CD4-positive, alpha-beta T cell (primary cell): ENCODE measurements at places on chromosomes 3 and 15. TPM values are rescaled to one million over a fixed set of nuclear protein-coding genes. Genes with fewer than 3 reads are reported as not detected.

GRCh38 chr15:93515256-93516051 lies 426.4 kb upstream of the RGMA start:
- DNase-seq = no peak

The HDC gene
- total RNA-seq = not detected

DNA sequence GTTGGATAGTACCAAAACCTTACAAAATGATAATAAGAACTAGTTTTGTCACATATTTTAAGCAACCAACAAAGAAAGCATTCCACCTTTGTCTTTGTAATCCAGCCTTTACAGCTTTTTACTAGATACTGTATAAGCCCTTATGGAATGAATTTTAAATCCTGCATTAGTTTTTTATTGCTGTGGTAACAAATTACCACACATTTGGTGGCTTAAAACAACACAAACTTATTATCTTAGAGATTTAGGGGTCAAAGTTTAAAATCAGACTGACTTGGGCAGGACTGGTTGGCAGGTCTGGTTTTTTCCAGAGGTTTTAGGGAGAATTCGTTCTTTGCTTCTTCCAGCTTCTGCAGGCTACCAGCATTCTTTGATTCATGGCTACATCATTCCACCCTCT lies 108.5 kb upstream of the NLGN1 start:
- DNase-seq = no peak

The GRAMD2A gene
- total RNA-seq = not detected

GRCh38 chr3:169952045-169952444 lies 14.6 kb upstream of the SEC62 start:
- DNase-seq = no peak

DNA sequence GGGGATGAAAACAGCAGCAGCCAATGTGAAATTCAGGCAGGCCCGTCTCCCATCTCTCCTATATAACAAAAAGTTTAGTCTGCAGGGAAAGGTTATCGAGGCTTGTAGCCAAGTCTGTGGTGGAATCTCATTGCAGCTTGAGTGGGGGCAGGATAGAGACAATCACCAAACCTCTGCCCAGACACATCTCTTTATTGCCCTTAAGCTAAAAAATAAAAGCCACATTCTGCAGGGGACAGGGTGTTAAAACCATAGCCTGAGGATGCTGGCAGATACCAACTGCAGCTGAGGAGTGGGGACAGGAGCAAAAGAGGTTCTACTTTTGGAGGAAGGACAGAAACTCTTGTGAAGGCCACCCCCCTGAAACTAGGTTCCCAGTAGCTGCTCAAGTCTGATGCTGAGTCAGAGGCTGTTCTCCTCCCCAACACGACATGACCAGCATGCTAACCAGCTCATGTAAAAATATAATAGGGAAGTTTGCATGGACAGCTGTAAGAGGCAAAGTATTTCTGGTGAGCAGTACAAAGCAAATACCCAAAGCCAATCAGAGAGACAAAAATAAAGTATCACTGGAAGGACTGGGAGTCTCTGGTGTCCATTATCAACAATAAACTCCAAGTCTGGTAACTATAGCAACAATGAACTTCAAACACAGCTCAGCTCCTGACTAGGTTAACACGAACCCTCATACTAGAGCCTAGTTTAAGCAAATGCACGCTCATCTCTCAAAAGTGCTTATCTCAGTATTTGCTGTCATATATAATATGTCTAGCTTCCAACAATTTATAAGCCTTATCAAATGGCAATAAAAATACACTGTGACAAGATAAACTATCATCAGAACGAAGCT lies 362.2 kb upstream of the SLCO3A1 start:
- no peak for DNase-seq

DNA sequence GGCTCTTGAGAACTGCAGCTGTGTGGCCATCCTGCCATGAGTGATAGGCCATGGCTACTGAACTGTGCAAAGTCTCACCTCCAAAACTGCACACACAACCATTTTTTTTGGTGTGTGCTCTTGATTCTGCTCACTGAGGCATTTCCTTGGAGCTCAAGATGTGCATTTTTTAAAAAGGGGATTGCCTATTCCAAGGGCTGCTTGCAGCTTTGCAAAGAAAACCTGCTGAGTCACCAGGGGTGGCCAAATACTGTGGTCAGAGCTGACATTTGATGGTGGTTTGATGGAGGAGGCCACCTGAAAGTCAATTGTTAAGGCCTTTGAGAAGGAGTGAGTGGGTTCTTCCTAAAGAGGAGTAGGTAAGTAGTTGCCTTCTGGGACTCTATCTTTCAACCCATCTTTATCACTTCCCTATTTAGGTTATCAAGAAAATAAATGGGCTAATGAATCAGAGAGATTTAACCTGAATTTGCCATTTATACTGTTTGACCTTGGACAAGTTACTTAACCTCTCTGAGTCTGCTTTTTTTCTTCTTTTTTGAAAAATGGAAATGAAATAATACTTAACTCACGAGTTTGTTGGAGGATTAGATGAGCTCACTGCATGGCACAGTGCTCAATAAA lies 87.9 kb downstream of the CHST2 start:
- no peak for DNase-seq

The LRRC15 gene
- not detected for total RNA-seq

DNA sequence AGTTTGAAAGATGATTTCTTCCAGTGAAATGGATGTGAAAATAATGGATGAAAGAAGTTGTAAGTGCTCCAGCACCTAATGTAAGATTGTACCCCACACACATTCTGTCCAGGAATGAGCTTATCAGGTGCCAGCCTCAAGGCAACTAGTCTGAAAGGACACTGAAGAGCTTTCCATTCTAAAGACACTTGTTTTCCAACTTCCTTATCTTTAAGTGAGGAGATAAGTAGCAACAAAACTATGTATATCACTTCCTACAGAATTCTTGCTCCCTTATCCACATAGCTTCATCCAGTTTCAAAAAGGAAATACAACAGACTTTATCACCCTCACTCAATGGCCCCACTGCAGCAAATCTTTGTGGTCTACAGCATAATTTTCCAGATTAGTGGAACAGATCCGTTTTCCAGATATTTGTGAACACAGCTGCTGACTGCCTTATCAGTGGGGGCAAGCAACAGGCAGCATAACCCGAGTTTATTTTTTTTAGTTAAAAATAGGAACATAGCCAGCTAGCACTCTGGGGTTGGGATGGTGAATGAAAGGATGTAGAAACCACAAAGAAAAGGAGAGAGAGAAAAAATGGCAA lies 60.6 kb downstream of the CD200R1L start:
- no peak for DNase-seq

The FSIP1 gene
- 0.22 TPM for total RNA-seq

The CCR1 gene
- 0.34 TPM for total RNA-seq

- no peak for DNase-seq
Measured at GRCh38 chr3:42500091-42500490, 2.4 kb upstream of the VIPR1 start.

The STX19 gene
- not detected for total RNA-seq

The TRH gene
- total RNA-seq = not detected

GRCh38 chr3:102301155-102301880 lies 133.5 kb upstream of the ZPLD1 start:
- DNase-seq = no peak

DNA sequence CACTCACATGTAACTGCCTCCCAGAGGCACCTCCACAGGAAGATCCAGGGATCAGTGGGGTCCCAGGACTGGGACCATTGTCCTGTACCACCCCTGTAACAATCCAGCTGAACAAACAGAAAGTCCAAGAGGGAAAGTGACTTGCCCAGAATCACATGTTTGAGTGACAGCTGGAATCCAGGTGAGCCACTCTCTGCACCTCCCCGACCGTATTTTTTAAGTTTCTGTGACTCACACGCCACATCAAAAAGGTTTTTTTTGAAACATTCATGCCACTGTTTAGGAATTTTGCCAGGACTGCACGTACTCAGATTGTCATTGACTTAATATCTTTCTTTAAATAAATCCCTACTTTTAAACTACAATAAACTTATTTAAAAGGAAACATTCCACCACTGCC lies 9.8 kb upstream of the SLC6A1 start:
- no peak for DNase-seq
